ENCODE measurements at places on chromosomes 1 and 21.

- no peak for DNase-seq
These were observed 3.0 kb upstream of the SOD1 start for GRCh38 chr21:31656199-31657095.

- DNase-seq = no peak
These were observed 2.2 kb upstream of the PRDM16 start for GRCh38 chr1:3066826-3067225.

DNA sequence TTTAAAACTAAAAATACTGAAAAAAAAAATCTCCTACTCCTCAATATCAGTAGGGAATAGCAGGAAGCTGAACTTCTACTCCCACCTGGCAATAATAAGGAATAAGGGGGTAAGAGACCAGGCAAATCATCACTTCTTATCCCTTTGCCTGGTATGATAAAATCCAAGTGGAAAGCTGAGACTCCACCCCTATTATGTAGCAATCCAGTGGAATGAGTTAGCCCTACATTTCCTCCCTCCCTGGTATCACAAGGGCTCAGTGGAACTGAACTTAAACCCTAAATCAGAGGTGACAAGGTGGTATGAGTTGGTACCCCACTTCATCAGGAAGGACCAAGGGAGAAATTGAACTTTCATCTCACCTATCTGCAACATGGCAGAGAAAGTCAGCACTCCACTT lies 25.7 kb downstream of the TRIM33 start:
- no peak for DNase-seq

DNA sequence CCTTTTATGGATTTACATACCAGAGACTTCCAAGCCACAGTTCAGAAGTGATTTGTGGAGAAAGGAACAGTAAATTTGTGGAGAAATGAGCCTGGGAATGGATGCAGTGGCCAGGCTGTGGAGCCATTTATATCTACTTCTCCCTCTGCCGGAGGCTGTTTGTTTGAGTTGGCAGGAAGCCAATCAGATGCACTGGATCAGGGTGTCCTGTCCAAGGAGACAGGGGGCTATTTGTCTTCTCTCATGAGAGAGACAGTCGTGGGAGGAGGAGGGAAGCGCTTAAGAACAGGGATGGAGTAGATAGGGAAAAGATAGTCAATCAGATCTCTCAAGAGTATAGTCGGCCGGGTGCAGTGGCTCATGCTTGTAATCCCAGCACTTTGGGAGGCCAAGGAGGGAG lies 2.8 kb upstream of the HAPLN2 start:
- DNase-seq = peak; percentile 11

GRCh38 chr1:104807590-104807989 lies 1057.9 kb downstream of the AMY1C start:
- DNase-seq = no peak

- DNase-seq = no peak
These were observed 276.3 kb downstream of the MATN1 start for GRCh38 chr1:30447080-30447479.

GRCh38 chr1:156497078-156497742 lies 3.4 kb downstream of the MEF2D start:
- DNase-seq = no peak

DNA sequence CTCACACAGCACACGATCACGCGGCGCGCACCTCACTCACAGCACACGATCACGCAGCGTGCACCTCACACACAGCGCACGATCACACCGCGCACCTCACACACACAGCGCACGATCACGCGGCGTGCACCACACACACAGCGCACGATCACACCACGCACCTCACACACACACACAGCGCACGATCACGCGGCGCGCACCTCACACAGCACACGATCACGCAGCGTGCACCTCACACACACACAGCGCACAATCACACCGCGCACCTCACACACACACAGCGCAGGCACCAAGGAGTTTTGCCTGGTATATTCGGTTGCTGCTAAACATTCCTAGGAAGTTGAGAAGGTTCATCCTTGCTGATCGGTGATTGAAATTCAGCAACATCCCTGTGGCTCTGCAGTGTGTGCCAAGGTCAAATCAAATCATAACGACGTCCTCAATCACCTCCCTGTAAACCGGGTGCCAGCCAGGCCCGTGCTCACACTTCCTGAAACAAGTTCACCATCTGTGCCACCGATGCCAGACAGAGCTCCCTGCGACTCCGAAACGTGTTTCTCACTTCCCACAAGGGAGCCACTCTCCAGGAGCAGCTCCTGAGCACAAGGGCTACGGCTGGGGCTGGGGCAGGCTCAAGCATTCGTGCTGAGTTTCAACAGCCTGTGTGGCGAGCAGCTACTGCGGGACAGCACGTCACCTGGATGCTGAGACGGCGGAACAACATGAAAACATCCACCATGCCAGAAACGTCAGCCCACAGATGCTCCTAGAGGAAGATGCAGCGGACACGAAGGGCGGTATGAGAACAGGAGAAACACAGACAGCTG lies 30.2 kb downstream of the WDR4 start:
- DNase-seq = no peak

DNA sequence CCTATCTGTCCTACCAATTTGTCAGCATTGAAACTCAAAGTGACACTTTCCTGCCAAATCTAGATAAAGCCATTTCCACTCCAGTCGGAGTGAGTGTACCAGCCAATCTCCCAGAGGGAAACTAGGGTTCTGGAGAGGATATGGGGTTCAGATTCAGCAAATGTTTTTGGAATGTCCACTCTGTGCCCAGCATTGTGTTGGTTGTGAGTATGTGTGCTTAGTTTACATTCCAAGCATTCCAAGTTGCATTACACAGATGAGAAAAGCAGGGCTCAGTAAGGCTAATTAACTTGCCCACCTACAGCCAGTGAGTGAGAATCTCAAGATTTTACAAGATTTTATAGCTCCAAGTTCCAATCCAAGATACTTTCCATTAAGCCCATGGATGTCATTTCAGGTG lies 26.4 kb upstream of the RGS16 start:
- peak; percentile 55 for DNase-seq

GRCh38 chr1:8002329-8002910 lies 23.7 kb downstream of the ERRFI1 start:
- DNase-seq = no peak

- no peak for DNase-seq
These were observed 4.3 kb downstream of the MEF2D start for GRCh38 chr1:156496211-156496761.

GRCh38 chr21:17802572-17802971 lies 16.6 kb downstream of the C21orf91 start:
- no peak for DNase-seq

DNA sequence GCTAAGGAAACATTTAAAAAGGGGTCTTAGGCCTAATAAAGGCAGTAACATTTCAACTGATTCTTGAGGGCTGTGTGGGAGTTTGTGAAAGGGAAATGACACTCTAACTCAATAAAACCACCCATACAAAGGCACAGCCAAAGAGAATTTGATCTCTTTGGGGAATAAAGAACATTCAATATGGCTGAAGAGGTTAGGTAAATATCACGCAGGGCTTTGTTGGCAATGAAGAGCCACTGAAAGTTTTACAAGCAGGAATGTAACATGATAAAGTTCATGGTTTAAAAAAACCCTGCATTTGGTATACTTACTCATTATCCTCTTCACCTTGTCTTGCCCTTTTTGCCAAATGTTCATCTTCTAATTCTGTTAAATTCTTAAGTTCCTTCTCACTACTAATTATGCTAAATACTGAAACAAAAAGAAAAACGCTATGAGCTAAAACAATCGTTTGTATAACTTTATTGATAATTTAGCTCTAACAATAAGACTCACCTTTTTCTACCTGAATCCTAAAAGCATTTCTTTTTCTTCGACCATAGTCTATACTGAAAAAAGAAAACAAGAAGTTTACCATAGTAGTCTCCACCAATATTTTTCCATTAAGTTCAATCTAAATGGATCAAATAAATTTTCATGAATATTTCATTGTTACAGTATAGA lies 12.5 kb downstream of the NVL start:
- DNase-seq = no peak

- DNase-seq = no peak
These were observed 189.4 kb upstream of the PALMD start for GRCh38 chr1:99456536-99456935.

DNA sequence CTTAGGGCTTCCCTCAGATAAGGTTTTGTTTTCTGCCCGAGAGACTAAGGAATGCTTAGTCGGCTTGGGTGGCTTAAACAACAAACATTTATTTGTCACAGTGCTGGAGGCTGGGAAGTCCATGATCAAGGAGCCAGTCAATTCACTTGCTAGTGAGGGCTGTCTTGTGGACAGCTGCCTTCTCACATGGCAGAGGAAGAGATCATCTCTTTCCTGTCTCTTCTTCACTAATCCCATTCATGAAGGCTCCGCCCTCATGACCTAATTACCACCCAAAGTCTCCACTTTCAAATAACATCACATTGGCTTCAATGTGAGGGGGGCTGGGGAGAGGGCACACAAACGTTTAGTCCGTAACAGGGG lies 50.5 kb upstream of the IL12RB2 start:
- no peak for DNase-seq

GRCh38 chr1:109392788-109393616 lies 4.7 kb downstream of the SORT1 start:
- no peak for DNase-seq

- no peak for DNase-seq
These were observed 12.5 kb upstream of the FAM76A start for GRCh38 chr1:27713139-27713725.

DNA sequence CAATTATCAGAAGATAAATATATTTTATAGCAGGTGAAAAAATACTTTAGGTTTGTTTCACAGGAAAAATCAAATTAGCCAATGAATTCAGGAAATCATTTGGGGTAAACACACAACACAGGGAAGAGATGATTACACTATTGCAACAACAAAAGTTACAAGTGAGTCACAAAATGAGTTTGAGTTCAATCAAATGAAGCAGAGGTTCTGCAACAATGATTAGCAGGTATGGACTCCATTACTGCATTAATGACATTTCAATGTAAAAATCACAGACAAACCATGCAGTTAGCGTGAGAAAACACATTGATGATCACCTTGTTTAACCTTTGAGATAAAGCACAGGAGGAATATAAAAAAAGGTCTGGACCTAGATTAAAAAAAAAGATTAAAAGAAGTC lies 9.7 kb downstream of the ADGRL4 start:
- no peak for DNase-seq

DNA sequence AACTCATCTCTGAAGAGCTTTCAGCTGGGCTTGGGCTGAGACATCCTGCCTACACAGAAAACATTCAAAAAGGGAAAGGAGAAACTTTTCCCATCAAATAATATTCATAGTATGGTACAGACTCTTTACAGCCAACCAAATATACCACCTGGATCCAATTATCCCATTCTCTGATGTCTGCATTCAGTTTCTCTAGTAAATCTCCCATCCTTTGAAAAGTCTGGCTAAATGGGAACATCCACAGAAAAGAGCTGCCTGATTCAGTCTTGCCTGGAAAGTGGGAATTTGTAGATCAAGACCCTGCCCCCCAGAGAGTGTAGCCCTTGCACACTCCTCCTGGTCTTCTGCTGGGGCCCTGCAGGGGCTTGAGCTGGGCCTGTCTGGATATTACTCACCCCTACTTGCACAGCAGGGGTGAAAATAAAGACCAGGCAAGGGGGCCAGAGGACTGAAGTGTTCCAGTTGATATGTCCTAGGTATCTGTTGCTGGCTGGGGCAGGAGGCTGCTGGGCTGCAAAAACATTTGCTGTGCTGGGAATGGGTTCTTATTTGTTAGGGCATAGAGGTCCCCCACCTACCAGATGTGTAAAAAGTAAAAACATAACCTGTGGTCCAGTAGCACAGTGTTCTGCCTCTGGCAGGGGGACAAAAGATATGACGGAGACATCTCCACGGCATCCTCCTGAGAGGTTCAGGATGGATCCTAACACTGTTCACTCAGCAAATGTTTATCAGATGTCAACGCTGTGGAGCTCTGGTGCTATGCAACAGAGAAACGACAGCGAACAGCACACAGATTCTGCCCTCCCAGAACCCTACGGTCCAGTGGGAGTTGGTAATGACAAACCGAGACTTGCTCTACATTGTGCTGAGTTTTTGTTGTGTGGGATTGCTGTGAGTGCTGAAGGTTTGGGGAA lies 140.3 kb downstream of the PLXNA2 start:
- DNase-seq = no peak

DNA sequence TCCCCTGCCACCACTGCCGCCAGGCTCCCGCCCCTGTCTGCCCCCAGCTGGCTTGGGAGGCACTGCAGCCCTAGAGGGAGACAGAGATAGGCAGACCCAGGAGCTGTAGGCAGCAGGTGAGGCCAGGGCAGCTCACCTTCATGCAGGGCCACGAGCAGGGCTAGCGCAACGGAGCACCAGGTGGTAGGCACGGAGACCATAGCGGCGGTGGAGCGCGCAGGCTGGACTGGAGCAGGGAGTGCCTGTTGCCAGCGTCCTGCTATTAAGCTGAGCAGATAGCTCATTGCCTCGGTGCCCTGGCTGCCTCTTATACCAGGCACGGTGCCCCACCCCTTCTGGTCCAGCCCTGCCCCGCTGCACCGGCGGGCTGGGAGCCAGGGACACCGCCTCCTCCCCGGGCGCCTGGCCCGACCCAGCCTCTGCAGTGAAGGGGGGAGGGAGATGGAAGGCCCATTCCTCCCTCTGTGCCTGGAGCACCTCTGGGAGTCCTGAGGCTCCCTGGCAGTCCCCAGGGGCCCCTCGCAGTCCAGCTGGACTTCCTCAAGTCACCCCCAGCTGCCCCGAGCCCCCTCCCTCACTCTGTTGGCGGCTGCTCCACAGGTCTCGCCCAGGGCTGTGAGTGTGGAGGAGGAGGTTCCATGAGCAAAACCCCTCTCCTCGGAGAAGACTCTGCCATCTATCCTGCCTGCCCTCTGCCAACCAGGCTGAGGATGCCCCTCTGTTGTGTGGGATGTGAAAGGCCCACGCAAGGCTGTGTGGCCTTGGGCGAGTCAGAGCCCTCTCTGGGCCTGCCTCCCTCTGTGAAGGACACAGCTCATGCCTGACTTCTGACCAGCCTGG lies at the start of gene EDN2:
TSS of gene EDN2 (minus strand) at position 282 of the 840 bp plus-strand sequence. CDS start at position 200, 82 bp downstream.
- peak; percentile 52 for DNase-seq

GRCh38 chr1:17118706-17119075 lies 560 bp downstream of the PADI2 start:
- DNase-seq = no peak

DNA sequence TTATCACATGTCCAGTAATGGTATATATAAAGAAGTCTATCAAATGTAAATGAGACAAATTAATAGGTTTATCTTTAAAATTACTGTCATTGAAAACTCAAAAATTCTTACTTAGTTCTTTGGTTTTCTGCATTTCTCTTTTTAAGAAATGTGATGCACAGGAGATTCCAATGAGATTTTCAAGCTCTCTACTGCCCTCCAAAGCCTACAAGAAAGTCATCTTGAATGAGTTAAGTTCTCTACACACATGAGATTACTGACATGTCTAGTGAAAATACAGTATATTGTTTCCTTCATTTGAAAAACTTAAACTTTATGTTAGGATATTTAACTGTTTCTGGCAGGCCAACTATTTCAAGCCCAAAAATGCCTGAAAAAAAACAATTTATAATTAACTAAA lies 68.8 kb downstream of the ITGB3BP start:
- DNase-seq = peak; percentile 33

All from mesendoderm (in vitro differentiated cells).